CD4-positive, alpha-beta T cell (primary cell): ENCODE measurements at places on chromosomes 4 and X.

DNA sequence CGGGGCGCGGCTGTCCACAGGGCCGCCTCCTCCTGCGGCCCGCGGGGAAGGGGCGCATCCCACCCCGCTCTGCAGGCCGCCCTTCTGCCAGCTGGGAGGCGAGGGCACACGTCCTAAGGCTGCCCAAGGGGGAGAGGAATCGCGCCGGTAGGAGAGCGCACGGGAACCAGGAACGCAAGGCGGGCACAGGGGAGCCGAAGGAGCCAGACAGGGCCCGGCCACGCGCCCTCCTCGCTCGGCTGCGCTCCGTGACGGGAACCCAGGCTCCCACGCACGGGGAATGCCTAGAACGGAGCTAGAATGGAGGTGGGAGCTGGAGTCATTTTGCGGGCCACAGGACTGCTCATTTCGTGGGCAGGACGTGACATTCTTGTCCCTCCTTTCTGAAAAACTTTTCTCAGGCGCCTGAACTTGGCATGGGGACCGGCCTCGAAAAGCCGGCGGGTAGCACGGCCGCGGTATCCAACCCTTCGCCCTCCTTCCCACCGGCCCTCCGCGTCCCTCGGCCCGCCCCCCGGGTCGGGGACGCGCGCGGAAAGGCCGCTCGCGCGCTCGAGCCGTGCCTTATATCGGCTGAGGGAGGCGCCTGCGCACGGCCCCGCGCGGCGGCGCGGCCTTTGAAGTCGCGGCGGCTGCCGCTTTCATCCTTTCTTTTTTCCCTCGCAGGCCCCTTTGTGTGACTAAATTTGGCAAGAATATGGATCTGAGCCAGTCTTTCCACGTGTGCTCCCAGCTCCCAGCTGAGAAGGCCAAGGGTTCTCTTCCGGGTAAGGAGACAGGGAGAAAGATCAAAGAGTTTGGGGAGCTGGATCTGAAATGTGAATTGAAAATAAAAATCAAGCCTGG lies 4.2 kb upstream of the LEF1 start:
- peak; percentile 75 for DNase-seq

DNA sequence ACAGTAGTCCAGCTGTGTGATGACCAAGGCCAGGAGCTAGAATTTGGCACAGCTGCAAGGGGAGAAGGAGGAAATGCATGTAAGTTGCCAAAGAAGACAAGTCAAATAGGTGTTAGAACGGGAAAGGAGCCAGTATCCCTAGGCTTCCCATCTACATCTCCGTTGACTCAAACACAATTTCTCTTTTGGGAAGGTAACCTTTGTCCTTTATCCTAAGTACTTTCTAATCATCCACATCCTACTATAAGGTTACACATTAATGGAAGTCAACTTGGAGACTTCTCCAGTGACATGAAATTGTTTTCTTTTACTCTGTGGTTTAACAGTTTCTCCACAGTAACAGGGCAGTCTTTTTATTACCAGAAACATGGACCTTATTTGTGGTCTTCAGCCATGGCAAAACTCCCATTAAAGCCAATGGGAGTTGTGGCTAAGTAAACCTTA lies 620.0 kb downstream of the ANKRD50 start:
- no peak for DNase-seq

DNA sequence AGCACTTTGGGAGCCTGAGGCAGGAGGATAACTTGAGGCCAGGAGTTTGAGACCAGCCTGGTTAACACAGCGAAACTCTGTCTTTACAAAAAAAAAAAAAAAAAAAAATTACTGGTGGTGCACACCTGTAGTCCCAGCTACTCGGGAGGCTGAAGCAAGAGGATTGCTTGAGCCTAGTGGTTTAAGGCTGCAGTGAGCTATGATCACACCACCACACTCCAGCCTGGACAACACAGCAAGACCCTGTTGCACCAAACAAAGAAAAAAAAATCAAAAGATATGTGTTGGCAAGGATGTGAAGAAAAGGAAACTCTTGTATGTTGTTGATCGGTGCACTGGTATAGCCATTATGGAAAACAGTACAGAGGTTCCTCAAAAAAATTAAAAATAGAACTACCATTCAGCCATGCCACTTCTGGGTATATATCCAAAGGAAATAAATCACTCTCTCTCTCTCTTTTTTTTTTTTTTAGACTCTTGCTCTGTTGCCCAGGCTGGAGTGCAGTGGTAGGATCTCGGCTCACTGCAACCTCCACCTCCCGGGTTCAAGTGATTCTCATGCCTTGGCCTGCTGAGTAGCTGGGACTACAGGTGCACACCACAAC lies 15.2 kb downstream of the SH3D19 start:
- DNase-seq, result no peak

DNA sequence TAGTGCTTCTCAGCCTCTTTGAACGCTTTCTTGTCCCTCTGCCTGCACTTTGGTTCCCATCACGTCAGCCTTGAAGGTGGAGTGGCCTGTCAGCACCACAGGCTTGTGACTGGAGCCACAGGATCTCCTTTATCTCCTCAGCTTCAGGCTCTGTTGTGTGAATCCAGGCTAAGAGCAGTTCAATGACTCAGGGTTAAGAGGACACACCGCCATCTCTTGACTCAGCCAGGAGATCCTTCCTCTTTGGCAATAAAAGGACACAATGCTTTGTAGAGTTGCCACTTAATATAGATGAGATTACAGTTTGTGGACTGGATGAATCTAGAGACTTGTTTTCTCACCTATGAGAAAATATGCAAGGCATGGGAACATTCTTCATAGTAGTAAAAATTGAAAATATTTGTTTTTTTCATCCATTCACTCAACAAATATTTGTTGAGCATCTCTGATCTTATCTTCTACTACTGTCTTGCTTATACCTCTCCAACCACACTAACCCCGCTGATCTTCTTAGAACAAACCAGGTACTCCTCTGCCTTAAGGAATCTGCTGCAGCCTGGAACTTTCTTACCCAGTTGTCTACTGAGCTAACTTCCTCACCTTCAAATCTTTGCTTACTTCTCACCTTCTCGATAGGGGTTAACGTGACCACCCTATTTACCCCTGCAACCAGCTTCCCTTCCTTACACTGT lies 62.3 kb downstream of the UCHL1 start:
- no peak for DNase-seq

GRCh38 chr4:41670530-41670929 lies 78.0 kb downstream of the PHOX2B start:
- DNase-seq, result no peak

DNA sequence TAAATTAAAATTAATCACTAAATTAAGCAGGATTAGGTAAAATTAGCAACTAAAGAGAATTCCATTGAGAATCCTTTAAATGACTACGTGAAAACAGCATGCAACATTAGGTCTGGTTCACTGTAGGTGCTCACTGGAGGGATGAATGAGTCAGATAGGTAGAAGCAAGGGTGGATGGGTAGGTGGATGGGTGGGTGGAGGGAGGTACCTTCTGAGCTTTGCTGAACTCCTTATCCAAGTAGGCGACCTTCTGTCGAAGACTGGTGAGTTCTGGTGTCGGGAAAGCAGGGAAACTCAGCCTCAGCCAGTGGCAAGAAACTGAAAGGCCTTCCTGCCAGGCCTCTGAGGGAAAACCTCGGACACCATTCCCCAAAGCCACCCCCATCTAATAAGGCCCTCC lies 3.0 kb downstream of the GRIPAP1 start:
- DNase-seq, result no peak

- DNase-seq, result no peak
Observed at GRCh38 chr4:8044699-8045098, 105.0 kb upstream of the AFAP1 start.

DNA sequence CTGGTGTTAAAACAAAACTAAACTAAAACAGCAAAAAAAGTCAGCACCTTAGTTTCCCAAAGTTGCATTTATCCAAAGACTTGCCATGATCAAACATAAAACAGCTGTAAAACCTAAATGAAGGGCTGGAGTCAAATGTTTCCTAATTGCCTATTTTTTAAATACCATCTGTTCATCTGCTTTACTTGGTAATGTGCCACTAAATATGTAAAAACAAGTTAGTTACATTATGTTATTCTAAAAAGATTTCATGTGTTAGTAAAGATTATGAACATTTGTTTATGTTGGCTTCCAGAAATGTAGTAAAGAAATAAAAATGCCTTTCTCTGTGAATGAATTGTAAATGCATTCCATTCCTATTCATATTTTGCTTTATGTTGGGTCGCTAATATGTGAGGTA lies 977.8 kb downstream of the FSTL5 start:
- DNase-seq, result no peak

- no peak for DNase-seq
Observed at GRCh38 chr4:83516042-83516772, 19.7 kb upstream of the GPAT3 start.
